Stimulated activated CD8-positive, alpha-beta memory T cell treated with anti-CD3 and anti-CD28 coated beads, Interleukin-4, amount 100 ng/mL, for 1 hour (primary cell): ENCODE measurements at places on chromosomes 3 and 15.

DNA sequence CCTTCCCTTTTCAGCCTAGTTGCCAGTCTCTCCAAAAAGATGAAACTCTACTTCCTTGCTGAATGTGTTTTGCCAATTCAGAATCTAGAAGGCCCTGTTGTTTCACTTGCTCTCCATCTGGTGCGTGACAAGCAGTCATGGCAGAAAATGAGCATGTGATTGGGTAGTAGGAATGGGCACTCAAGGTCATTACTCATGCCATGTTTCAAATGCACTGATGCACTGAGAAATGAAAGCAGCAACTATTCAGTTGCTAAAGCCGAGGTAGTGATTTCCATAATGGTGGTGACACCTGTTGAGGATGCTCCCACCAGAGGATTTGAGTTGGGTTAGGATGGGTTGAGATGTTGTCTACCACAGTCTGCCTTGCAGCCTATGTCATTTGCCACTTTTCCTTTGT is 12.7 kb downstream of the ZBTB38 start:
- no peak for DNase-seq

GRCh38 chr3:16180737-16181134 is 6.3 kb downstream of the GALNT15 start:
- DNase-seq = no peak

DNA sequence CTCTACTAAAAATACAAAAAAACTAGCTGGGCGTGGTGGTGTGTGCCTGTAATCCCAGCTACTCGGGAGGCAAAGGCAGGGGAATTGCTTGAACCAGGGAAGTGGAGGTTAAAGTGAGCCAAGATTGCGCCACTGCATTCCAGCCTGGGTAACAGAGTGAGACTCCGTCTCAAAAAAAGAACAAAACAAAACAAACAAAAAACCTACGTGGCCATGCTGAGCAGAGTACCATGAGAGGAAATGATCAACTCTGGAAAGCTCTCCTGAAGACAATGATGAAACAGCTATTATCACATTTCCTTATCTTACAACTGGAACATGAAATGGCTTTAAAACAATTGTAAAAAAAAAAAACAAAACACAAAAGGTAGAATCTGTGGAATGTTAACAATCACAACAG is 75.2 kb downstream of the CHSY1 start:
- no peak for DNase-seq

- DNase-seq = no peak
These were observed 37.8 kb downstream of the GPR160 start for GRCh38 chr3:170075441-170076091.

GRCh38 chr15:37789397-37789786 is 145.0 kb upstream of the TMCO5A start:
- DNase-seq = no peak

DNA sequence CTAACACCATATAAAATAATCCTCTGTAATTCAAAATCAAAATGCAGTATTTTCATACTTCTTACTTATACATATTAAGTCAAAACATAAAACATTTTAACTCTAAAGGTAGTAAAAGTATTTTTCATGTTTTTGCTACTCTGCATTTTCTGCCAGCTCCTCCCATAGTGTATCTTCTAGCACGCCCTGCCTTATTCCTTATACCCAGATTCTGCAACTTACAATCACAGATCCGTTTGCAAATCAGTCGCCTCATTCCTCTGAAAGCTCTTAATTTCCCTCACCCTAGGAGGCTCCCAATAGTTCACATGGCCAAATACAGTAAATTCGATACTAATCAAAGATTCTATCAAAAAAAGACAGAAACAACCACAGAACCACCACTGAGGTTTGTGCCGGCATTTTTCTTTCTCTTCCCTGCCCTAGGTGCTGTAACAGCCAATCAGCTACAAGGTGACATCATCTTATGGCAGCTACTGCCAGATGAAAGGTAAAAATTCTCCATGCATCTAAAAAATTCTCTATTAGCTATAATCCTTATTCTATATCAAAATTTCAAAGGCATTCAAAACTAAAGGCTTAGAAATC is 72.9 kb downstream of the CLASP2 start:
- DNase-seq = no peak

- no peak for DNase-seq
These were observed 57.0 kb upstream of the FRMD4B start for GRCh38 chr3:69442771-69443311.

GRCh38 chr3:8110966-8111798 is 390.4 kb upstream of the LMCD1 start:
- DNase-seq = peak; percentile 8

GRCh38 chr3:106691476-106691875 is 685.8 kb upstream of the CCDC54 start:
- DNase-seq = no peak

DNA sequence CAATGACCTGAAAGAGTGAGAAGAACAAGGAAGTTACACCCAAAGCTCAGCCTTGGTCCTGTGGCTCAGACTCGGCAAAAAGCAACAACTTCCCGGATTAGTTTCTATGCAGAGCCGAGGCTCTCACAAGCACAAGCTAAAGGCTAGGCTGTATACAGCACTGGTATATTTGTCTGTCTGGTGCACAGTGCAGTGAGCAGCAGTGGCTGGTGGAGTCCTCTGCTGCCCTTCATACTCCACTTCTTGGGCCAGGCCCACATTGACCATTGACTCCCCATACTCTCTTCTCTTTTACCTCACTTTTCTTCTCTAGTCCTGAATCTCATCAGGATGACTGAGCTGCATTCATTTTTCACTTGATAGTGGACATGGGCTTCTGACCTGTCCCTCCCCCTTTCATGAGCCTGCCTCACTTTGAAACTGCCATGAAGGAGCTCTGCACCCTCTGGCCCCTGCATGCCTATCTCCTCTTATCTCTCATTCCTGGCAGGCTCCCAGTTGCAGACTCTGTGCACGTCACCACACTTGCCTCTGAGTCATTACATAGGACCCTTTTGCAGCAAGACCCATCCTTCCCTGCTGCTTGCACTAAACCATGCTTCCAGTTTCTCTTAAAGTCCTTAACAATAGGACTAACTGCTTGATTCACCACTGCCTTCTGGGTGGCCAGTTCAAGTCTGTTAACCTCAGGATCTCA is 379.3 kb downstream of the NTRK3 start:
- DNase-seq = no peak

- no peak for DNase-seq
These were observed 36.6 kb downstream of the MKRN2 start for GRCh38 chr3:12593473-12593872.

DNA sequence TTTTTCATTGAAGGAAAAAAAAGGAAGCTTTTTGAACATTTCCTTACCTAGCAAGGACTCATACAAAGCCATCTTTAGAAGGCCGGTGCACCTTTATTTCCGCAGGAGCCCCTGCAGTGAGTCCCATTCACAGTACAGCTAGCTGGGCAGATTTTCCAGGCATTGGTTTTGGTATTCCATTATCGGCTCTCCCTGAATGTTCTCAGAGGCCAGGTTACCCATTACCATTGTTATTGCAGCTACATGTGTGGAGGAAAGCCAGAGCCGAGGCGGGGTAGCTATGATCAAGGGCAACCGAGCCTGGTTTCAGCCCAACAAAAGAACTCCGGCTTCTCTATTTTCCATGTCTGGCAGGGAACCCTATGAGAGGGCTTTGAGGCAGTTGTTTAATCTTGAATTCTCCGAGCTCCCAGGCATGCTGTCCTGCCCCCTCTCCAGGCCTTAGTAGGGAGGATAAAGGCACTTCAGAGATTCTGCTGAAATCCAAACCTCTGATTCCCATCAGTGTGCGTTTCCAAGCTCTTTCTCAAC is 100.3 kb downstream of the LRRK1 start:
- no peak for DNase-seq

- DNase-seq = no peak
These were observed 402.1 kb upstream of the MCTP2 start for GRCh38 chr15:93829115-93829870.

DNA sequence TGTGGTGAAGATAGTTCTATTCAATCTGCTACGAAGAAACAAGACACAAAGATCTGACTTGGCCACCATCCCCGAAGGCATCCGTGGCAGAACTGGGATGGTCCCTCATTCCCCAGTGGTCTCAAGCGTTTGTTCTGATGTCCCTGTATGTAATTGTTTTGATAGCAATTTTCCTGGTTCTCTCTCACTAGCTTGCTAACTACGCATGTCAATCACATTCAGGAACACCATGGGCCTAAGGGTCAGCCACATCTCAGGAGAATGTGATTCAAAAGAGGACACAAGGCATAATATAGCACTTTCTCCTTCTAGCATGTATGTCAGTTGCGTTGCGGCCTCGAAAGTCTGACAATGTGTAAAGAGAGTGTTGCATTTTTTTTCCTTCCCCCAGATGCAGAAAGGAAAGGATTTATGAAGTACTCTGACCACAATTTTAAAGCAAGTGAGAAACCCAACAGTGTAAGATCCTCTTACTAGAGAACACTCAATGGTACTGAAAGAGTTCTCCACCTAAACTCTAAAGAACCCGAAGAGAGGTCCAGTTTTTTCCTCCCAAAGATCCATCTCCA is 32.0 kb upstream of the TCF12 start:
- DNase-seq = no peak

- no peak for DNase-seq
These were observed 76.8 kb upstream of the OXTR start for GRCh38 chr3:8846176-8846575.

GRCh38 chr3:155101398-155101797 is 21.3 kb downstream of the MME start:
- no peak for DNase-seq

DNA sequence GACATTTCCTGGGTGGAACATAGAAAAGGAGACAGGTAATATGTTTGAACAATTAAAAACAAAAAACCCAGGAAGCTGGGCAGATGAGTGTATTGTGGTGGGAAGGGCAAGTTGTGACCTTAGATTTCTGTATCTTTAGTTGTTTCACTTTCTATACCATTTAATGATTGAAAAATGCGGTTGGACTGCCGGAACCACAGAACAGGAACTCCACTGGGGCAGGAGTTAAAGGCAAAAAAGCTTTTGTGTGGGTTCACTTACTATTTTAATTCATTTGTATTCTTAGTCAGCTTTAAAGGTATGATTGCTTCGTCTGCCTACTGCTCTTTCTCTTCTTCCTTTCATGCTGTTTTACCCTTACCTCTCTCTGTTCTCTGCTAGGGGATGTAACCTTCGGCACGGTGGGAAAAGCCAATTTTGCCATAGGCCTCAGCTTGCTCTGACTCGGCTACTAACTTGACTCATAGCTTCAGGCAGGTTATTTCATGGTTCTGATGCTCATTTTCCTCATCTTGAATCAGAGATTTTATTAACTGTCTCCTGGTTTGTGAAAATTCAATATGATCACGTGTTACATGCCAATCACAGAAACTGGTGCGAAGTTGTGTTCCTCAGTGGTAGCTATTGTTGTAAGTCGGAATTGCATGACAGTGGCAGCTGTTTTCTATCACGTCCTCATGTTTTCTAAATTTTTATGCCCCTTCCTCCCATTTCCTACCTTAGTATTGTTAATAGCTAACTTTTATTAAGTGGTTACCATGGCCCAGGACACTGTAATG is 1.6 kb upstream of the MCTP2 start:
- DNase-seq = no peak

DNA sequence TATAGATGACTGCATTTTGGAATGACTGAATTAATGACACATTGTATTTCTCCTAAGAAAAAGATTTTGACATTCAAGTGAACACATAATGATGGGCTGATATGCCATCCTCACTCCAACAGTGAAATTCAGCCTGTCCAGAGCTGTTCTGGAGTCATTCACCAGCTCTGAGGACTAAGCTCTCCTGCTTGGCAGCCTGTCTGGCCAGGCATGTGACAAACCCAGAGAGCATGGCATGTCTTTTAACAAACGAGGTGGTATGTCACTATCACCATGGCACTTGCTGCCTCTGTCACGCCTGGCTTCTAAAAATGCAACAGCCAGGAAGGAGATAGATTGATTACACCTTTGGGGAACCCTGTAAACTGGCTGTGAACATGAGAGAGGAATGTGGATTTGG is 1.4 kb downstream of the ACTC1 start:
- DNase-seq = no peak

DNA sequence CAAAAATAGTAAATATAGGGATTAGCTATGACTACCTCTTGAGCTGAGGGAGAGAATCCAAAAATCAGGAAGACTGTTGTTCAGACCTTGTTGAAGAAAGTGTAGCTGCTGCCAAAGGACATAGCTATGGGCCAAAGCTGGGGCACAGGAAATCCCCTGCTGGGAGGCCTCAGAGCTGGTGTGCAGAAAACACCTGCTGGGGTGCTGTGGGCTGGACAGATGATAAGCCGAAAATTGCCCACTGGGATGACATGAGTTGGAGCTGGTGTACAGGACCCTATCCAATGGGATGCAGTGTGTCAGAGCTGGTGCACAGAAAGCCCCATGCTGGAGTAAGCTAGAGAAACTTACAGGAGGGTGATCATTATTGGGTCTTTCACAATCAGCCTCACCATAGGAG is 121.9 kb downstream of the NEO1 start:
- no peak for DNase-seq

DNA sequence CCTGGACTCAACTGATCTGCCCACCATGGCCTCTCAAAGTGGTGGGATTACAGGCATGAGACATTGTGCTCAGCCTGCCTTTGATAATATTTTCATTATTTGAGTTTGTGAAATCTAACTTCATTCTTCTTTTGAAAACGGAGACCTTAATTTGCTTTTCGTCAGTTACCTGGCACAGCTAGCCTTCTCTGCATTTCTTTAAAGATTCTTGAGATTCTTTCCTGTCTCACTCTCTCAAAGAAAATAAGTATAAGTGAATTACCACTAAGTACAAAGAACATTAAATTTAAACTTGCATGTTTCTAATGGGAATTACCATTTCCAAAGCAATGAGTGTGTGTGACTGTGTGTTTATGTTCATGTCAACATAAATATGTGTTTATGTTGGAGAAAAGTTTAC is 187.9 kb downstream of the NFKBIZ start:
- DNase-seq = no peak

DNA sequence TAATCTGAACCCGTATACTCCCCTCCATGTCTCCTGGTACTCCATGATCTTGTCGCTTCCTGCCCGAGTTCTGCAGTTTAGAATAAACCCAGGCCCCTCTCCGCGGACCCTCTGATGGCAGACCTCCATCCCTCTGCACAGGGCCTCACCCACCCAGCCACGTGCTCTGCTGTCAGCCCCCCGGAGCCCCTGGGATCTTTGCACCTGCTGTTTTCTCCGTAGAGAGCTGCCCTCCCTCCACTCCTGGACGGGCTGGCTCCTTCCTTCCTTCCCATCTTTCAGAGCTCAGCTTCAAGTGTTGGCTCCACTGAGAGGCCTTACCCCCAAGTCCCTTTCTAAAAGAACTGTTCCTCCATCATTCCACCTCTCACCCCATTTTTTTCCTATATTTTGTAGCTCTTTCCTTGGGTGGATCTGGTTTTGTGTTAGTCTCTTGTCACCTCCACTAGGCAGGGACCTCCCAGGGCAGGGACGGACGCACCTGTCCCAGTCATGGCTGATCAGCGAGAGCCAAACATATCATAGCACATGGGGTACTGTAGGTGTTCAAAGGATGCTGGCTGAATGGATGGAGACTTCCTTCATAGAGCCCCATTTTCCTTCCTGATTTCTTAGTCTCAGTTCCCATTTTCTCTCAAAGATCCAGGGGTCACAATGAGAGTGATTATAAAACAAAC is 106.6 kb downstream of the VGLL4 start:
- no peak for DNase-seq
